ENCODE measurements at places on chromosomes 7 and 10.

DNA sequence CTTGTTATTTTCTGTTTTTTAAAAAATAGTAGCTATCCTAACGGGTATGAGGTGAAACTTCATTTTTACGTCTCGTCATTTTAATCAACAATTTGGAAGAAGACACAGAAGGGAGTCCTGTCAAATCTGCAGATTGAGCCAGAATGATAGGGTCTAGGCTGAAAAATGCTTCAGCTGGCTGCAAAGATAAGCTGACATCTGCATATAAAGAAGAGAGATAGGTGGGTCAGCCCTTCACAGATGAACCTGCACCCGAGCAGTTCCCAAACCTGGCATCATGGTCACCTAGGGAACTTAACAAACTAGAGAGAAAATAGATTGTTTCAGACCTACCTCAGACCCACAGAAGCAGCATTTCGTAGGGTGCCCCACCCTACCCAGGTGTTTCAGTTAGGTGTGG, 35.2 kb upstream of the BMPR1A start:
- DNase-seq, result no peak

- DNase-seq, result no peak
Measured at GRCh38 chr10:48609899-48610584, 5.2 kb upstream of the ARHGAP22 start.

GRCh38 chr10:16429539-16429938, 7.3 kb upstream of the PTER start:
- no peak for DNase-seq

DNA sequence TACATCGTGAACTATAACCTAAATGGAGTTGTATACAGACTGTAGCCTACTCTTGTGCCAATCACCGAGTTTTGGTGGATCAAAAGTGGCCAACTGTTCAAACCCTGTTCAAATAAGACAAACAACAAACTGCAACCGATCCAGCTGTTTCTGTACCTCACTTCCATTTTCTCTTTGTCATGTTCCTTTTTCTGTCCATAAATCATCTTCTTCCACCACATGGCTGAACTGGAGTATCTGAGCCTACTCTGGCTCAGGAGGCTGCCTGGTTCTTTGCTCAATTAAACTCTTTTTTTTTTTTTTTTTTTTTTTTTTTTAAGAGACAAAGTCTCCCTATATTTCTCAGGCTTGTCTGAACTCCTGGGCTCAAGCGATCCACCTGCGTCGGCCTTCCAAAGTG, 59.0 kb upstream of the NPVF start:
- no peak for DNase-seq

DNA sequence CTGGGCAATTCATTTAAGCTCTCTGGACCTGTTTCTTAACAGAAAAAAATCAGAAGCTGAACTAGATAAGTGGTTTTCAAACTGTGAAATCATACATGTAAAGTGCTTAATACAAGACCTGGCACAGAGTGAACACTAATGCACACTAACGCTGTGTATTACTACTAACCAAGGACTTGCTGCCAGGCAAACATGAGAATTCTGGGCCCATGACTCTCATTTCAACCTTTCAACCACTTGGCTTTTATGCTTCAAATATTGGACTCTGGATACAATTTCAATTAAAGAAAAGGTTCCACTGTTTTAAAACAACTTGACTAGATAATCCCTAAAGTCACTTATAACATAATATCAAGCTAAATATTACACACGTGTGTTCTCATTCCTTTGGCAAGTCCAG, 73.4 kb downstream of the SRPK2 start:
- DNase-seq, result no peak

GRCh38 chr7:102230593-102230992, 56.1 kb upstream of the SH2B2 start:
- no peak for DNase-seq

DNA sequence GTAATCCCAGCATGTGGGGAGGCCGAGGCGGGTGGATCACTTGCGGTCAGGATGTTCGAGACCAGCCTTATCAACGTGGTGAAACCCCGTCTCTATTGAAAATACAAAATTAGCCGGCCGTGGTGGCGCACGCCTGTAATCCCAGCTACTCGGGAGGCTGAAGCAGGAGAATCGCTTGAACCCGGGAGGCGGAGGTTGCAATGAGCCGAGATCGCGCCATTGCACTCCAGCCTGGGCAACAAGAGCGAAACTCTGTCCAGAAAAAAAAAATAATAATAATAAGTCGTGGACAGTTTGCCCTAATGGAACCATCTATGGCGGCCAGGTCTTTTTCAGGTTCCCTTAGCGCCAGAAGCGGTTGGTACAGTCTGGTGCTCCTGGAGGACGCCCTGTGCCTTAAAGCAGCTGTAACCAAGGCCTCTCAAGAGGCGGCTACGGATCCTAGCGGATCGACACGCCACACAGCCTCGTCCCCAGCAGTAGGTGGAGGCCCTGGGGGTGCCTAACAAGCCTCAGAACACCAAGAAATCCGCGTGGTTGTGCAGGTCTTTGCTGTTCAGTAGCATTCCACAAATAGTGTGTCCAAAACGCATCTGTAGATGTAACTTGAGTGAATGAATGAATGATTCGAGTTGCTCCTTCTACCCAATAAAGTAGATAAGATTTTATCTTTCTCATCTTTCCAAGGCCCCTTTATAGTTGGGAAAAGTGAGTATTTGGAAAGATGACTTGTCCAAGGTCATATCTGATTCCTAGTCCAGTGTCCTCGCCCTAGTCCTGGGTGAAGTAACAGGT, 982 bp downstream of the PGAM1 start:
- DNase-seq, result peak; percentile 38

- peak; percentile 53 for DNase-seq
Measured at GRCh38 chr7:137717811-137718271, 128.9 kb downstream of the DGKI start.

DNA sequence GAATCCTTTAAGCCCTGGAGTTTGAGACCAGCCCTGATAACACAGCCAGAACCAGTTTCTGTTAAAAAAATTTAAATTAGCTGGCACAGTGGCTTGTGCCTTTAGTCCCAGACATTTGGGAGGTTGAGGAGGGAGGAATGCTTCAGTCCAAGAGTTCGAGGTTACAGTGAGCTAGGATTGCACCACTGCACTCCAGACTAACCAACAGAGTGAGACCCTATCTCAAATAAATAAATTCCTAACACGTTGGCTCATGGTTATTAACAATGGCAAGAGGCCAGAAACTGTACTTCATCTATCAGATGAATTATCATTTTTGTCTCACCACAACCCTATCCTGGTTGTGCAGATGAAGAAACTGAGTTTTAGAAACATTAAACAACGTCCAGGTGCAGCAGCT, 2.1 kb upstream of the PPIA start:
- DNase-seq, result no peak

DNA sequence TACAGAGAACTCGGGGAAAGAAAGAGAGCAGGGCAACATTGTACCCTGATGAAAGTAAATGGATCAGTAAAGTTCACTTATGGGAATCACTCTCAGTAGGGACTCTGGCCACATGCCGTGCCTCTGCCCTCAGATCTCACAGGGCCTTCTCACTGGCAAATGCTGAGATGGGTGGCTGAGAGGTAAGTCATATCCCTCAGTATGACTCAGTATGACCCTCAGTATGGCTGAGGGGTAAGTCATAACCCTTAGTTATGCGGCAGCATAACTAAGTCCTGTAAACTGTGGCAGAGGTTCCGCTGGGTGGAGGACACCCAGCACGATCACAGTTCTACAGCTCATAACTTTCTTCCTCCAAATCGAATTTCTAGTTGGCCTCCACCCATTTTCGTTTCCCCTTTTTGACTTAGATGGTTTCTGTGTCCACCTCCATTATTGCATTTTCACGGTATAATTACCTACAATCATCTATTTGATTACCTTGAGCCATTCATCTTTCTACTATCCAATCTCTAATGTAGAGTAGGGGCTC, 26.5 kb upstream of the WNT16 start:
- DNase-seq, result no peak

- DNase-seq, result no peak
Measured at GRCh38 chr7:130139193-130139960, 65.8 kb downstream of the TMEM209 start.

- no peak for DNase-seq
Measured at GRCh38 chr7:40538281-40538680, 403.5 kb downstream of the SUGCT start.

DNA sequence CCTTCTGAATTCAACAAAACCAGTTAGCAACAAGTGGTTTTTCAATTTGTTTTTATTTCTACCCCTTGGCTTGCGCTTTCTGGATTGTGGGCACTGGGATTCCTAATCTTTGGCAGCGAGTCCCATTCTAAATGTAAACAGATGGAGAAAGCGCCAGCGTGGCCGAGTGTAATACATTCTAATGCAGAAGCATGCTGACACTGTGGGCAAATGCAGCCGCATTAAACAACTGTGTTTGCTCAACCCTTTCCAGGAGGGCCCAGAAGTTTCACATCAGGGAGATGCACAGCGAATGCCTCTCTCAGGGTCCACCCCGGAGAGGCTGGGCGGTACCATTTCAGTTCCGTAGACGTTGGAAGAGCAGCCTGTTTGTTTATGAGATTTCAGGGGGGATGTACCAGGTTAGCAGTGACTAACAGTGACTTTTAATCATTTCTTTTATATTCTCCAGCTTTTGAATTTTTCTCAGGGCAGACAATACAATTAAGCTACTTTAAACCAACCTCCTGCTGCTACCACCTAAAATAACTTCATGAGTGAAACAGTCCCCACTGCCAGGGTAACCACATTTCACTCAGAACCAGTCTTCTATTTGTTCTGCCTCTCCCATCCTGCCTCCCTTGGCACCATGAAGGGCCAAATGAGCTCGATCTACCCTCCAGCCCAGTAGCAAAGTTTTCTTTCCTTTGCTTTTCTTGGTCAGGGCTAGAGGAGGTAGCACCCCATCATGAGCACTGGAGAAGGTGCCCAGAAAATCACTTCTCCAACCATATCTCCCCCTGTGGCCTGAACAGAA, 164.2 kb upstream of the ITGB1 start:
- DNase-seq, result no peak
